Smooth muscle cell of the pulmonary artery (primary cell): ENCODE measurements at places on chromosomes 11 and 22. TPM values are rescaled to one million over a fixed set of nuclear protein-coding genes. Genes with fewer than 3 reads are reported as not detected.

Gene SEC14L2
- 12.7 and 15.9 TPM in 2 replicates for total RNA-seq

Gene SLC22A8
- total RNA-seq = not detected in 2 replicates

Gene TMPRSS4
- not detected in 2 replicates for total RNA-seq

Gene TRIM48
- total RNA-seq = not detected in 2 replicates
